ENCODE measurements at places on chromosomes 2 and 18.

- no peak for DNase-seq
These were observed 66.1 kb upstream of the EPC2 start for GRCh38 chr2:148578493-148578884.

GRCh38 chr2:28296904-28297303 is 95.8 kb upstream of the FOSL2 start:
- no peak for DNase-seq

- DNase-seq, result no peak
These were observed 698.1 kb upstream of the NXPH2 start for GRCh38 chr2:139478165-139478914.

GRCh38 chr18:70148039-70148938 is 57.2 kb downstream of the RTTN start:
- DNase-seq, result no peak

- no peak for DNase-seq
These were observed 864.6 kb upstream of the FSHR start for GRCh38 chr2:50018921-50019320.
